ENCODE measurements at places on chromosomes 11 and 22. TPM values are rescaled to one million over a fixed set of nuclear protein-coding genes. Genes with fewer than 3 reads are reported as not detected.

- DNase-seq, result peak; percentile 66
- no peaks in the 10 kb centered on the region for H3K27me3 ChIP-seq
- no peak overlapping the region for H3K27ac ChIP-seq
- H3K36me3 ChIP-seq, result no peaks in the 10 kb centered on the region
These were observed 25.4 kb upstream of the SORL1 start for GRCh38 chr11:121426476-121427399.

- no peak overlapping the region for H3K4me3 ChIP-seq
- H3K36me3 ChIP-seq, result no peaks in the 10 kb centered on the region
- peaks cover 7% of the 10 kb centered on the region for H3K27me3 ChIP-seq
- no peak overlapping the region for H3K27ac ChIP-seq
These were observed 10.5 kb upstream of the CHRM1 start for GRCh38 chr11:62931499-62932278.

CYB5R2 gene
- 2.5 TPM for total RNA-seq

AGBL2 gene
- not detected for total RNA-seq

TCF20 gene
- 15.8 TPM for total RNA-seq

All from heart left ventricle (tissue), 16 donors.